ENCODE measurements at places on chromosomes 5 and 9.

GRCh38 chr5:156394642-156395305, 67.8 kb downstream of the SGCD start:
- no peak for DNase-seq

GRCh38 chr5:2897276-2897961, 145.9 kb upstream of the IRX2 start:
- DNase-seq, result no peak

GRCh38 chr5:36138900-36139683, 12.6 kb downstream of the LMBRD2 start:
- no peak for DNase-seq

DNA sequence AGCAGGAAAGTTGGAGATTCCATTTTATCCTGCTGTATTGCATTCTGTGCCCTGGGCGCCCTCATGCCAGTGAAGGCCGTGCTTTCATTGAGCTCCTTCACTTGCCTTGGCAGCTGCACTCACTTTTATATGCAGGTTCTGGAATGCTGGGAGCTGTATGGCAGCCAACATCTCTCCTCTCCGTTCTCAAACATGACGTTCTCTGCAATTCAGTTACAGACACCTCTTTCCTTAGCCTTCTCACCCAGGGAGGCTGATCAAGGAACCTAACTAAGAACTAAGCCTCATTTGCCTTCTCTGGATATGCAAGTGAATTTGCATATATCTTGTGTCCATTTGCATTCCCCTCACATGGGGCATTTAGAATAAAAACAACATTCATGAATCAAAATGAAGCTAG, 29.4 kb upstream of the PURA start:
- DNase-seq, result no peak

- no peak for DNase-seq
These were observed 394.9 kb downstream of the KIF4B start for GRCh38 chr5:155408465-155408864.

DNA sequence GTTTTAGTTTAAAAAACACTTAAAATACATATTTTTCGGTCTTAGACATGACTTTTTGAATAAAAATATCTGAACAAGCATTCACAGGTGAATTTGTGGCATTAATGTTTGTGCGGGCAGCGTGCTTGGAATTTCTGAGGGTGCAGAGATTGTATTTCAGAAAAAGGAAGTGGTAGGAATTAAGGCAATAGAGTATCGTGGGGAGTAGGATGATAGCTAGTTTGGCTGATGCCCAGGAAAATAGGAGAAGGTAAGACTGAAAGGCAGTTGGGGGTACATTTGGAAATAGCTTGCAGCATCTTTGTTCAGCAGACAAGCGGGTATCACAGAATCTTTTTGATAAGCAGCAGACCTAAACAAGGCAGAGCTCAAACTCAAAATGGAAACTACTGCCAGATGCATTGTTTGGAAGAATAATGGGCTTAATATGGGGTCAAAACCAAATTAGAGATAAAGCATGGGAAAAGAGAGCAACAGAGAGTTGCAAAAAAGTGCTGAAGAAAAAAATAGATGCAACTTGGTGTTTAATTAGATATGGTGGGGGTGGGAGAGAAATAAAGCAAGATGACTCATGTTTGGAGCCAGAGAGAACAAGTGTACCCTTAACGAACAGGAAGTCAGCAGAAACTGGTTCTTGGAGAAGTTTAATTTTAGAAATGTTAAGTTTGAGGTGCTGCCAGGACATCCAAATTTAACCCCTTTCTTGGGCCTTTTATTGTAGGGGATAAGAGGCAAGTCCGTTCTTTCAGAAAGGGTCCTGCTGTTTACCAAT, 85.7 kb upstream of the ARRDC3 start:
- no peak for DNase-seq

DNA sequence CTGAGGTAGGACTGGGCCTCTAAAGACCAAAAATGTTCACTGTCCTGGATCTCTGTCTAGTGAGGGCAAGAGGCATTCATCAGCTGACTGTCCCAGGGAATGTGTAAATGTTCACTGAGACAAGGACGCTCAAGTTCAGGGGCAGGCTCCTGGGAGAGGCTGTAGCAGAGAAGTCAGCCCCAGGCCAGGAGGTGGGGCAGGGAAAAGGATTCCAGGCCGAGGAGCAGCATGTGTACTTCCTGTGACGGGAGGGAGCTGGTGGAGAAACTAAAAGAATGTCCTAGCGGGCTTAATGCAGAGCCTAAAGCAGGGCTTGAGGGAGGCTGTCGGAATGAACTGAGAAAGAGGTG, 205.8 kb downstream of the GABBR2 start:
- DNase-seq, result no peak

DNA sequence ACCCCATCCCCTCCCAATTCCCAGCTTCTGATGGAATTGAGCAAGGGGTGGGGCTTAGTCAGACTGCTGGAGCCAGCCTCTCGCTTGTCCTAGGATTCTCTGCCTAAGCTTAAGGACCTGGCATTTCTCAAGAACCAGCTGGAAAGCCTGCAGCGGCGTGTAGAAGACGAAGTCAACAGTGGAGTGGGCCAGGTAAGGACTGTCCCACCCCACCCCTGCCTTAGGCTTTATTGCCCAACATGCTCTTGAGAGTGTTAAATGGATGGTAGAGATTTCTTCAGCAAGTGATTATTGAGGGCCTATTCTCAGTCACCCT, 1.1 kb downstream of the SLC35A4 start:
- no peak for DNase-seq

DNA sequence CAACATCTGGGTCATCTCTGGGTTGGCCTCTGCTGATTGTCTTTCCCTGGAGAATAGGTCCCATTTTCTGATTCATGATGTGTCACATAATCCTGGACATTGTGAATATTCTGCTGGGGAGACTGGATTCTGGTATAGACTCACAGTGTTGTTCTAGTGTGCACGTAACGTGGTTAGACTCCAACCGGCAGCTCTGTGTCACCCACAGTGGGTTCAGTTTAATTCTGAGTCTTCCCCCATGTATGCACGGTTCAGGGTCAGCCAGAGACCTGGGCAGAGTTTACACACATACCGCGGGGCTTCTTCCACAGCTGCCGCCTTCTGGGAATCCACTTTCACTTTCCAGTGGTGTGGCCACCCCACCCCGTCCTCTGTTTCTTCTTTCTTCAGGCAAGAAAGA, 38.0 kb upstream of the LRRC14B start:
- no peak for DNase-seq

- DNase-seq, result no peak
These were observed 4.2 kb downstream of the CTXN3 start for GRCh38 chr5:127652952-127653611.

GRCh38 chr9:33795819-33796218, 458 bp downstream of the PRSS3 start:
- no peak for DNase-seq

DNA sequence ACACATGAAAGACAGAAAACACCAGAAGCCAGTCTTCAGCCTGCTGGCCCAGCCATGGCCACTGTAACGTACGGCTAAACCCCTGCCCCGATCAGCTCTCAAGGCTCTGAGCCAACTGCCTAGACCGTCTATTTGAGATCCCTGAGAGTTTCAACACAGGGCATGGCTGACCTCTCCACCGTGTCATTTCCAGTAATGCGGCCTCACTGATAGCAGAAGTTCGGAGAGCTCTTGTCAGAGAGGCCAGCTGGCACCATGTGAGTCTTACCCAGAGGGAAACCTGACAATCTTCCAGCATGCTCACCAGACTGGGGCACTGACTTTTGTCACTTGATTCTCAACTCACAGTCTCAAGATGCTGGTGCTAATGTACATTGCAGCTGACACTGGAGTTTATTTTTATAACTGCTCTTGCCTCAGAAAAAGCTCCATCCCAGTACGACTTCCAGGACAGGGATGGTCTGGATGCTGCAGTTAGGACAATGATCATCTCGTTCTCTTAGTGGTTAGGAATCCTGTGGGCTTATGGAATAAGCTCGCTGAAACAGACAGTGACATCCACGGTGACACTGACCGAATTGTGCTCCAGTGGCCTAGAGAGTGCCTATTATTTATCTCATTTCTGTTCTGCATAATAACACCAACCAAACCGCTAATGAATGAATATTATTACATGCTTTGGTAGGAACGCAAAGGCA, 372.7 kb downstream of the ICE1 start:
- no peak for DNase-seq

DNA sequence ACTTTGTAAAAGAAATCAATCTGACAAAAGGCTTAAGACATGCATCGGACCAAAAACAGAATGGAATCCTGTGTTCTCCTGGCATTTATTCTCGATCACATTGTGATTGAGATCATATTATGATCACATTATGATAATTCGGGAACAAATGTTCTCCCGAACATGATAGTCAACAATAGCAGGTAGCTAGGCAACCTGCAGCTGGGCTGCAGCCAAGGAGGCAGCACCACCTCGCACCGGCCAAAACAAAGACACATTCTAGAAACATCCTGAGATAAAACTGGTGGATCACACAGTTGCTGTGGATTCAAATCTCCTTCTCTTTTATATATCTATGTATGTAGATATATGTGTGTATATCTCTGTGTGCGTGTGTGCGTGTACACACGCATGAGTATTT, 480.6 kb upstream of the CYLC2 start:
- no peak for DNase-seq

GRCh38 chr9:99962680-99963261, 56.3 kb downstream of the STX17 start:
- no peak for DNase-seq

DNA sequence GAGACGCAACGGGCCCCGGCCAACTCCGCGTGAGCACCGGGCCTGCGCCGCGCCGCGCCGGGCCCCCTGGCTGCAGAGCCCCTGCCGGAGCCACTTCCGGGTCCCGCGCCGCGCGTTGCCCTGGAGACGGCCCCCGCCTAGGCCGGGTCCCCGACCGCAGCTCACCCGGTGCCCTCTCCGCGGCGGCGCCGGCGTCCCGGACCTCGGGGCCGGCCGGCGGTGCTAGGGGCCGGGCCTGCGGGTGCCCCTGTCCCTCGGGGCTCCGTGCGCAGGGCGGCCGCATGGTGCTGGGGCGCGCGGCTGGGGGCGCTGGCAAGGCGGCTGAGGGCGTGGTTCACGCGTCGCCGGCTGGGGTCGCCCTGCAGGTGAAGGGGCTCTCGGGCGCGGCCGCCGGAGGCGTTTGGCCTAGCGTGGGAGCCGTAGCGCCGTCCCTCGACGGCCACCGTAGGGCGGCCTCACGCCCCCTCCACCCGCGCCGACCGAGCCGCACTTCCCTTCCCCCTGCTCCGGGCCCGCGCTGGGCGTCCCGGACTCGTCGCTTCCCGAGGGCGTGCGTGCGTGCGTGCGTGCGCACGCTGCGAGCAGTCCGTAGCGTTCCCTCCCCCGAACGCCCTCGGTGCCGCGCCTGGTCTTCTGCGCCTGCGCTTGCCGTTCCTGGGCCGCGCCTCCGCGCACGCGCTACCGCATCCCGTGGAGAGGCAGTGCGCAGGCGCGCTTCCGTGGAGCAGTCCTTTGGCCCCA, at the start of gene TMEM250:
TMEM250 (minus strand) TSS at position 556 of the 741 bp plus-strand sequence. CDS start 1,975 bp downstream, outside the sequence.
- peak; percentile 95 for DNase-seq

DNA sequence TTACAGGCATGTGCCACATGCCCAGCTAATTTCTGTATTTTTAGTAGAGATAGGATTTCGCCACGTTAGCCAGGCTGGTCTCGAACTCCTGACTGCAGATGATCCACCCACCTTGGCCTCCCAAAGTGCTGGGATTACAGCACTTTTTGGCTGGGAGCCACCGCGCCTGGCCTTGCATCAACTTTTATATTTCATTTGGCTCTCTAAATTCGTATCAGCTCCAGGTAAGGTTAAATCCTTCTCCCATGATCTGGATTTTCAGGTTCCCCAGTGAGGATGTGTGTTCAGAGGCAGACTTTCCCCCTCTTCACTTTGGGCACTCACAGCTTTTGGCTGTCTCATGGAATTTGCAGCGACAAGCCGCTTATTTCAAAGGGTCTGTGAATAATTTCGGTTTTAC, 16.8 kb upstream of the RNF38 start:
- no peak for DNase-seq

DNA sequence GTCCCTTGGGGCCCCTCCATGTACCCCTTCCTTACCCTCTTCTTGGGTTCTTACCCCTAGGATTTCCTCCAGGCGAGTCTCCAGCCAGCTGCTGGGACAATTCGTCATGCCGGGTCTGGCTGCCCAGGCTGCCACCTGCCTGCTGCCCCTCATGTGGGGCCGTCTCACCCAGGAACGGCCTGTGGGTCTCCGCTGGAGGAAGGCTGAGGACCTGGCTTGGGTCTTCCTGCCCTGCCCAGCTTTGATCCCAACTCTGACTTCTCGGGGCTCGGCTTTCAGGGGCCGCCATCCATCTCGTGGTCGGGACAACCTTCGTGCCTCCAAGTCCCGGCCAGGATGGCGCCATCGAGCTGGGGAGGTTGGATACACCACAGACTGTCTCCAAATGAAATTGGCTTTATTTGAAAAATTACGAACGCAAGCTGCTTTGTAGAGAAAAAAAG, 38.1 kb downstream of the HMCN2 start:
- DNase-seq, result no peak

DNA sequence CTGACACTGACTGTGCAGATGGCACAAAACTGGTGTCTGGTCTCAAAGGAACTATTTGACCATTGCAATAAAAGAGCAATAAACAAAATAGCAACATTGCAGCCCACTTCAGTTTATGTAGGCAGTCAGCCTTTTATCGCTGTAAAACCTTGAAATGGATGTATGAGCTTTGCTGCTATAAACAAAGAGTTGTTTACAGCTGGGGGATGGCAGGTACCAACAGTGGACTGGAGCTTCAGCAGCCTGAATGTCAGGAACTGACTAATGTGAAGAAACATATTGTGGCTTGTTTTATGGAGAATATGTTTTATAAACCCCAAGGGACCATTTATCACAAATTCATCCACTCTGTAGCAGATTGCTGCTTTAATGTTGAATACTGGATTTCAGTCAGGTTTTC, 78.0 kb downstream of the PTPRD start:
- DNase-seq, result no peak

DNA sequence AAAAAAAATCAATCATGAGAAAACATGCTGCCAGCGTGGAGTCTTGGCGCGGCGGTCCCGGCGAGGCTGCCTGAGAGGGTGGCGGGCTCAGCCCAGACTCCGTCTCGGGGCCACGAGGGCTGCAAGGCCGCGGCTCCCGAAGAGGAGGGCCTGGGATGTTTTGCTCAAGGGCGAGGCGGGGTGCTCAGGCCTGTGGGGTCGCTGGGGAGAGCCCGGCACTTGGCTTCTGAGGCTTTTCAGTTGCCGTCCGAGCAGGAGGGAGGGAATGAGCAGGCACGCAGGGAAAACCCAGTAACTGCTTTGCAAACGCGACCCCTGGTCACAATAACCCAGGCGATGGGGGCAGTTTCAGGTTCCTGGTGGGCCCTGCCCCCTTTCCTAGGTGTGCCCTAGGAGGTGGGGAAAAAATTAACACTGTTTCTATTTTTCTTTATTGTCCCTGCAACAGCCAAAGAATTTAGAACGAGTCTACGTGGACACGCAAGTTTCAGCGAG, 3.2 kb upstream of the IRX2 start:
- DNase-seq, result no peak

Data from stimulated activated CD4-positive, alpha-beta T cell treated with anti-CD3 and anti-CD28 coated beads, TNF-alpha, amount 100 ng/mL, for 1 hour (primary cell).